Activated CD4-positive, alpha-beta T cell treated with anti-CD3 and anti-CD28 coated beads, Interleukin-2, Interleukin-6, amounts not matched to agents 100 ng/mL and 50 ng/mL, durations not matched to agents 16 hours and 8 hours (primary cell): ENCODE measurements at places on chromosomes 1 and 21.

- DNase-seq: no peak
These were observed at the start of gene CHODL for GRCh38 chr21:18244671-18245463. TSS of gene CHODL (plus strand) at chr21:18244833. CDS start at chr21:18245224, 391 bp downstream.

DNA sequence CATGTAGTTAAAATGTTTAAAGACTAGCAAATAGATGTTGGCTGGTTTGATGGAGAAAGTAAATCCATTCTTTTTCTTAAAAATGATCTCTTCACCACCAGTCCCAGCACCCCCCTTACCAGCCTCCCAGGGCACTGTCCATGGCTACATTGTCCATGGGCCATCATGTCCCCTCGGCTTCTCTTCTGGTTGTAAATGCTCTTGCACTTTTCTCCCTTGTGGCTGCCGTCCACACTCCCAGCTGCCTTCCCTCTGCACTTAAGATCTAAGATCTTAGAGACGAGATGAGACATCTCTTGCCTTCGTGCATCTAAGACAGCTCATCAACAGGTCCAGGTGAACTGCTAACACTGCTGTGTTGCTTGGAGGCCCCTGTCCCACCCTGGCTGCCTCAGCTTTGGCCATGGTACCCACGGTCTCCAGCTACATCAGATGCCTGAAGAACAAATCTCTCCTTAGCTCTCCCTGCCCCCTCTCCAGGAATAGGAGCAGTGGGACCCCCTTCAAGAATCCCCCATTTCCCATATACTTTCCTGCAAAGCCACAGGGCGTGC lies 11.1 kb downstream of the CAPN2 start:
- DNase-seq: no peak

- no peak for DNase-seq
These were observed 284.6 kb downstream of the DNM3 start for GRCh38 chr1:172125812-172126430.

DNA sequence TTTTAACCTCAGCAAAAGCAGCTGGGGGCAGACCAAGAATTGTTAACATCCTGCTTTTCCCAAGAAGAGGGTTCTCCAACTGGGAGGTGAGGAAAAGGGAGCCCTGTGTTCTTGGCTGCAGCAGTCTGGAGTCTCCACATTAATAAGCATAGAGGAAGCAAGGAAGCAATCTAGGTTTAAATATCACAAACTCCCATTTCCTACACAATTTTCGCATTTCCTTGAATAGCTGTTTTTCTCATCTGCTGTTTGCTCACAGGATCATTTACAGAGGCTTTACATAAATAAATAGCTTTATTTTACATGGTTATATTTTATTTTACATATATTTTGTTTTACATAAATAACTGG lies 124.0 kb downstream of the TRIM33 start:
- no peak for DNase-seq

DNA sequence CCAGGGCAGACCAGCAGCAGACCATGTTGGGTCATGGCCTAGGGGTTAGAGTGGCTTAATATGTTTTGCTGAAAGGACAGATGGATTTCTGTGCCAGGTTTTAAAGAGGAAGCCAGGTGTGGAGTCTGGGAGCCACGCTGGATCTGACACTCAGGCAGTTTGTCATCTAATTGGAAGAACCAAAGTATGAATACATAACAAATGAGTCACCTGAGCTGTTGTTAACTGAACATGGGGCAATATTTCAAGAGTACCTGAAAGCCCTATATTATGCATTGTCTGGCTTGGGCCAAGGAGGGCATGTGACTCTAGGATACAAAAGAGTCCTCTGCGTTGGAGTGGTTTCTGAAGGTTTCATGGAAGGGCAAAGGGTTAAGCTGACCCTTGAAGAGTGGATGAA lies 70.6 kb downstream of the LMO4 start:
- DNase-seq: no peak

DNA sequence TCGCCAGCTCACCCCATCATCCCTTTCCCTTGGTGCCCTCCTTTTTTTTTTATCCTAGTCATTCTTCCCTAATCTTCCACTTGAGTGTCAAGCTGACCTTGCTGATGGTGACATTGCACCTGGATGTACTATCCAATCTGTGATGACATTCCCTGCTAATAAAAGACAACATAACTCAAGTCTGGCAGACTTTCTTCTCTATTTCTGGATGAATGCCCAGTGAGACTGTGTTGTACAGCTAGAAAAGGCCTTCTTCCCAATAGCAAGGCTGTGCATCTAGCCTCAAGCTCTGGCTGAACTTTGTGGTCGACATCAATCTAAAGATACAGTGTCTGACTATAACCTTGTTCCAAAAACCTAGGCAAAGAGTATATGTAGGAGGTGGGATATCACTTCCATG lies 6.4 kb downstream of the IL24 start:
- DNase-seq: no peak

GRCh38 chr1:178727014-178727895 lies 2.2 kb downstream of the RALGPS2 start:
- no peak for DNase-seq

DNA sequence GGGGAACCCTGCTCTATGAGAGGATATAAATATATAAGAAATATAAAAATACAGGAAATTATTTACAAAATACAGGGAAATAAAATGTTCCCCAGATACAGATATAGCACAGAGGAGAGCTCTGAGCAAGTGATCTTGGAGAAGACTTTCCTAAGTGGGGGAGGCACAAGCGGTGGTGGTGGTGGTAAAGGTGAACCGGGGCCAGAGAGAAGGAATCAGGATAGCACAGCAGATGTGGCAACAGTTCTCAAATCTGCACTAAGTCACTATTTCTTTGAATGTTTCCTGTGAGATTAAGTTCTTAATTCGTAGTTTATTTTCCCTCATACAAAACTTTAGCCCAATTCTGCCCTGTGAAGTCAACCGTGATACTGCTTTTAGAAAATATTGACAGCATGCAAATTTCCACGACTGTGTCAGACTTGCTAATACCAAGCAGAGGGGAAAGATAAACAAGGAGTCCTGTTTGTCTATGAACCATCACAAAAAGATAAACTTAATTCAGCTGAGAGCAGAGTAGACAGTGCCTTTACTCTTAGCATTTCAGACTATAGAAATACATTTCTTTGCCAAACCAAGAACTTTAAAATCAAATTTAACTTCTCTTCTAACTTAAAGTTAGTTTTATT lies 237.5 kb upstream of the POGK start:
- DNase-seq: no peak

- DNase-seq: peak; percentile 66
These were observed 250.2 kb upstream of the FGGY start for GRCh38 chr1:59046730-59047157.

DNA sequence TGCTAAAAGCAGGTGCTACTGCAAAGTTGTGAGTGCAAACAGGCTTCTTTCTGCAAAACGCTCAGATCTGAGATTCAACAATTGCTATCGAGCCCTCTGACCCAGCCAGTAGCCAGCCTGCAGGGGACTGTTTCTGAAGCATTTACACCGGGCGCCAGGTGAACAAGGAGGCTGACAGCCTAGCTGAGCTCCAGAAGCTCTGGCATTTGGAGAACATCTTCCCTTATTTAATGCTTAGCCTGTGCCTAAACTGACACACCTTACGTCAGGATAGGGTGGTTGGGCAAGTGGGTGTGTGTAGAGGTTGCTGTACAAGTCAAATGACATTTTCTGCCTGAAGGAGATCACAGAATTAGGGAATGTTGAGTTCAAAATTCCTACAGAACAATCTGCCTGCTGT lies 15.8 kb upstream of the PLA2G2C start:
- no peak for DNase-seq

GRCh38 chr21:29800056-29800455 lies 139.7 kb downstream of the GRIK1 start:
- no peak for DNase-seq

DNA sequence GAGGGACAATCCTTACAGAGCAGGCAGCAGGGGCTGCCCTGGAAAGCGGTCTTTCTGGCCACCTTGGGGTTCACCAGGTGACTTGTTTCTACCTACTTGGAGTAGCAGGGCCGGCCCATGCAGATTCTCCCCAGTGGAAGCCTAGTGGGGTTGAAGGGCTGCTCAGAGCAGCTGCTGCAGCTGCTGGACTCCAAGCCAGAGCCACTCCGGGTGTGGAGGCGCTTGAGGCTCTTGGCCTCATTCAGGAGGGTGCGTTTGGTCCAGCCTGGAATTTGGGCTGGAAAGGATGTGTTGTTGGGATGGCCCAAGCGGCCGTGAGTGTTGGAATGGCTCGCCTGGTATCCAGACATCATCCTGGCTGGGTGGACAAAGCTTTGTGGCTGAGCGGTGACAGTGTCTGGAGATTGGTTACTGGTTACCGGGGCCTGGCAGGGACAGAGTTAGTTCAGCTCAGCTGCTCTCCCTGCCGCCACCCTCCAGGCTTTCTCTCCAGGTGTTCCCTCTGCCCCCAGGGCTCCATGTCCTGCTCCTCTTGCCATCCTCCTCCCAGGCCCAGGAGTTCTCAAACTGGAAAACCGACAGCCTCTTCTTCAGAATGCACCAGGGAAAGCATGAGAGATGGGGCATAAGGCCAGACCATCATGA lies 14.2 kb upstream of the HSPG2 start:
- no peak for DNase-seq

DNA sequence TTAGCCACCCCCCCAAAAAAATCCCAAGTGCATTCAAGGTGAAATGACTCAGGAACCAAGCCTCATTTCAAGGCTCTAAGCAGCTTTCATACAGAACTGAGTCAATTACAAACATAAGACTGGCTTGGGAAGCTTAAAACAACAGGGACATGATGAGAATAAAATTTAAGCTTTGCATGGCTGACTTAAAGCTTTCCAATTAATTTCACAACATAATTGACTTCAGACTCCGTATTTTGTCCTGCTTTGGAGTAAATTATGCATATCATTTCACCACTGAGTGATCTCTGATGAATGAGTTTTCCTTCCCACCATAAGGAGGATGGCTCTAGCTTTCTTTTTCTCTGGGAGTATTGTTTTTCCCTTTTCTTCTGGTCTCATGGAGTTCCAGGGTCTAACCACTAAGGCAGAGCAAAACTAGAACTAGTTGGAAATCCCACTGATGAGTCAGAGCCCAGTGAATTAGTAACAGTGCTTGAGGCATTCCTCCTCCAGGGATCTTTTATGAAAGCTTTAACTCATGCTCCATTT lies 72.8 kb downstream of the XCL2 start:
- peak; percentile 16 for DNase-seq

DNA sequence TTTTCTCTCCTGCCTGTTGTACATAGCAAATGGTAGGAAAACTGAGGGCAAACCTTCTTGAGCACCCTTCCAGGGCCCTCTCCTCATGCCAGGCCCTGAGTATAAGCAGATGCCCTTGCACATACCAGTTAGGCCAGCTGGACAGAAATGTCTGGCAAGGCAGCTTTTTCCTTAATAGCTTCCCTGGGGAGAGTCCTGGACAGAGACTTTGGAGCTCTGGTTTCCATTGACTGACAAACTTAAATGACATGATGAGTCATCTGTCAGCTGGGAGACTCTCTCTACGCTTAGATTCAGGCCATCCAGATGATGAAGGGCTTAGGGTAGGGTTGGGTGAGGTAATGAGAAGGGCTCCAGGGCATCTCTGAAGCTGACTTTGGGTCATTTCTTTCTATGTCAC lies 317.5 kb downstream of the ASTN1 start:
- no peak for DNase-seq

DNA sequence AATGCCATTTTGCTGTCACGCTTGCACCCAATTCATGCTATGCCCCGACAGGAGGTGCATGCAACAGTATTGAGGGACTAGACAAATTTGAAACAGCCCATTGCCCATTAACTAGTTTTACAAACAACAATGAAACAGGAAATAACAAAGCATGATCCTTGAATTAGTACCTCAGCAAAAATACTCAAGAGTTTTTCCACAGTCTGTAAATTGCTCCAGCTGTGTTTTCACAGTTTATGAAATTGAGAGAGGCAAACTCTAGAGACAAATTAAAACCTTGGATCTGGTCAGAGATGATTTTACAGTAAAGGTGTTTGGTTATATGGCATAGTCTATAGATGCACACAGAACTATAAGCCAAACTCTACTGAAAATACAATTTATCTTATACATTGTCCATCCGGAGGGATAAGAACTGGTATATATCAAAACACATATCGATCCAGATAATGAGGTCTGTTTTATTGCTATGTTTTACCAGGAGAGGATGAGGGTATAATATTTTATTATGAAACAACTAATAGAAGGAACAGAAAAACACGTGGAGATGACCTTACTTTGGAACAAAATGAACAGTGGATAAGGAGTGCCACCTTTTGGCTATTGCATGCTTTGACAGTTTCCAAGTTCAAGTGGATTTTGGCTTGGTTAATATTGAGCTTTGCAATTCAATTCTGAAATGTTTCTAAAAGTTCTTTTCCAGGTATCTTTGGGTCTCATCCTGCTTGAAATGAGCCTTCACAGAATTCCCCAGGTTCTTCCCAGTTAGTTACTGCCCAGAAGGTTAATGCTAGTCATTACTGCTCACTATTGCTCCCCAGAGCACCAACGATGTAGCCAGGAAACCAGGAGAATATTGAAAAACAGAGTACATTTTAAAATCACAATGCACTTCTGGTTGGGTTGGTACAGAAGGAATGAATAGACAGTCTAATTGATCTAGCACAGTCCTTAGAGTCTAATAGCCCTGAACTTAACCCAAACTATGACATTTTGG lies 45.7 kb downstream of the ZC3H11B start:
- DNase-seq: peak; percentile 34

DNA sequence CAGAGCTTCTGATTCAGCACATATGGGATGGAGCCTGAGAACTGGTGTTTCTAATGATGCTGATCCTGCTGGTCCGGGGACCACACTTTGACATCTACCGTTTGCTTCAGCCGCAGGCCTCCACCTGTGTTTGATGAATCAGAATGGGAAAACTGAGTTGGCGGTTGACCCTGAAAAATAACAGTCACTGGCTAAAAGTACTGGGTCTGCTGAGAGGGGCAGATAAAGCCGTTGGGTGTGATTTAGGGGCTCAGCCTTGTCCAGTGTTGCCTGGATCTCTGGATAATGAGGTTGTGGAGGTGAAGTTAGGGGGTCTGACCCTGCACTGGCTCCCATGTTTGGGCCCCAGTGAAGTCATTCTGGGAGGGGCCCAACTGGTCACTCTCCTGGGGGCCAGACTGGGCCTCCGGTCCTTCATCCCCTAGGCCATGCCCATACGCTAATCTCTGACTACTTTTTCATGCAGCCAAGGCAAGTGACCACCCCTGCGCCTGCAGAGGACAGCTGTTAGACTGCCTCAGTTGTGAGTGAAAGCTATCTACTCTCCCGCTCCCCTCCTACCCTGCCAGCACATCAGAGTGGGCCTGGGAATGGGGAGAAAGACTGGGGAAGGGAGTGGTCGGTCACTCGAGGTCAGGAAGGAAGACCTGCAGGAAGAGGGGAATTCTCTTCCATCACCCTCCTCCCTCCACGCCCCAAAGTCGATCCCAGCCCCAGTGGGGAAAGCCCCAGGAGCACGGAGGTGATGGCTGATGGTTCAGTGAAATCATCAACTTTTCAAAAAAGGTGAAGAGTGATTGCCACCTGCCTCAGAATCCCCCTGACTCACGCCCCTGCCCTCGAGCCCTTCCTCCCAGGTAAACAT lies 27.7 kb downstream of the VASH2 start:
- DNase-seq: peak; percentile 68
